NCI-H69 (cell line): ENCODE measurements at places on chromosomes 4 and X.

- no peak for DNase-seq
These were observed 99.6 kb upstream of the FGF16 start for GRCh38 chrX:77347572-77347971.

DNA sequence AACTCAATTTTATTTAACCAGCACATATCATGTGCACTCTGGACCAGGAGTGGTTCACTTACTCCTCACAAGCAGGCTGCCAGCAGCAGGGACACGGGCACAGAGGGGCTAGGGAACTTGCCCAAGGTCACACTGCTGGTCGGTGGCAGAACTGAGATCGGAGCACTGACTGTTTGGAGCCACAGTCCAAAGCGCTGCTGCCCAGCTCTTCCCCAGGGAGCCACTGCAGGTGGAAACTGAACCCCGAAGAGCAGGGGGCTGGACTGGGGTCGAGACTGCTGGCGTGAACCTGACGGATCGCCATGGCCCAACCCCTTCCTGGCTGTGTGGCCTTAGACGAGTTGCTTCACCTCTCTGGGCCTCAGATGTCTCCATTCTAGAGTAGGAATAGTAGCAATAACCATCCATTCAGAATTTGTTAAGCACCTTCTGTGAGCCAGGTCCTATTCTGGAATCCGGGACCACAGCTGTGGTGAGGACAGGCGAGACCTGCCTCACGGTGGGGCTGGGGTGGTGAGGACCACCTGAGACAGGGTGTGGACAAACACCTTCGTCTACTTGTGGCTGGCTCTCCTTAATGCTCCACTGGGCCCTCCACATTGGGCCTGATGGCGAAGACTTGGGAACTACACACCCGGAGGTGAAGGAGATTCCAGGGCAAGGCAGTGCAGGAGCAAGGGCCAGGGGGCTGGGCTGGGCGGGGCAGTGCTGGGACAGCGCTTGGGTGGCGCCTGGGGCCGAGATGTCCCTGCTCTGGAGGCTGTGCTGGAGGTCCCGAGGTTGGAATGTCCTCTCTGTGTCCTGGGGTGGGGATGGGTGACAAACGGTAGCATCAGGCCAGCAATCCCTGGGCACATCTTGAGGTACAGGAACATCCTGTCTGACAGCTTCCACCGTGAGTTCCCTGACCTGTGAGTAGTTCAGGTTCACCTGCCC lies 32.0 kb upstream of the KIAA0232 start:
- DNase-seq, result no peak

- DNase-seq, result peak; percentile 24
These were observed 37.3 kb upstream of the ARAF start for GRCh38 chrX:47523713-47524166.

GRCh38 chr4:37675587-37676290 lies 10.4 kb downstream of the RELL1 start:
- DNase-seq, result peak; percentile 5

DNA sequence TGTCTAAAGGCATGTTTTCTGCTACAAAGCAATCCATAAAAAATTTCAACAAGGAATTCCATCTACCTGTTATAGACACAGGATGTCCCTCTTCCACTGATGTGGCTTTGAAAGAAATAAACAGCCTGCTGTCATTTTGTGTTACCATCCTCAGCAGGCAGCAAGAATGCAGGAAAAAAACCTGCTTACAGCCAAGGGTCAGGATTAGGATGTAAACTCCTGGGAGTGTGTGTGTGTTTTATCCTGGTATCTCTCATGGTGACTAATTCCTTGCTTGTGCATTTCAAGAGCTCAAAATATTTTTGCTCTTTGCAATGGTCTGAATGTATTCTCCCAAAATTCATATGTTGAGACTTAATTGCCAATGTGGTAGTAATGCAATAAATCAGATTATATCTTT lies 28.6 kb upstream of the SFRP2 start:
- no peak for DNase-seq

GRCh38 chr4:158805635-158806471 lies 37.0 kb downstream of the FNIP2 start:
- peak; percentile 94 for DNase-seq

DNA sequence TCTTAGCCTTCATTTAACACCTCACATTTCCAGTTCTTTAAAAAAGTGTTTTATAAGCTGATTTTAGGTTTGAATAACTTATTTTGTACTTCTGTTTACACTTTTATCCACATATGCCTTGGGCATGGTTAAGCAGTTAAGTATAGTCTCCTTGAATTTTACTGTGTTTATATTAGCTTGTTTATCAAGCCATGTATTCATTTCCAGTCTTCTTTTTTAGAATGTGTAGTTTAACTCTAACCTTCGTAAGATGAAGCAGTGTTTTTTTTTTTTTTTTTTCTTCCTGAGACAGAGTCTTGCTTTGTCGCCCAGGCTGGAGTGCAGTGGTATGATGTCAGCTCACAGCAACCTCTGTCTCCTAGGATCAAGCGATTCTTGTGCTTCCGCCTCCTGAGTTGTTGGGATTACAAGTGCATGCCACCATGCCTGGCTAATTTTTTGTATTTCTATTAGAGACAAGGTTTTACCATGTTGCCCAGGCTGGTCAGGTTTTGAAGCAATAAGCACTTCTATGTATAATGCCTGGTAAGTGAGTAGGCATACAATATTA lies 42.5 kb downstream of the BMP2K start:
- no peak for DNase-seq
